ENCODE measurements at places on chromosomes 2 and 18. TPM values are rescaled to one million over a fixed set of nuclear protein-coding genes. Genes with fewer than 3 reads are reported as not detected.

The DNAH6 gene
- 0.13 TPM for total RNA-seq

The ALLC gene
- not detected for total RNA-seq

The ADD2 gene
- total RNA-seq = 0.06 TPM

The PDCL3 gene
- 18.7 TPM for total RNA-seq

The POTEF gene
- total RNA-seq = not detected

The AAMP gene
- 138 TPM for total RNA-seq

The BMP10 gene
- total RNA-seq = not detected

The SKOR2 gene
- not detected for total RNA-seq

Measured in aortic smooth muscle cell (primary cell).